ENCODE measurements at places on chromosomes 4 and X.

DNA sequence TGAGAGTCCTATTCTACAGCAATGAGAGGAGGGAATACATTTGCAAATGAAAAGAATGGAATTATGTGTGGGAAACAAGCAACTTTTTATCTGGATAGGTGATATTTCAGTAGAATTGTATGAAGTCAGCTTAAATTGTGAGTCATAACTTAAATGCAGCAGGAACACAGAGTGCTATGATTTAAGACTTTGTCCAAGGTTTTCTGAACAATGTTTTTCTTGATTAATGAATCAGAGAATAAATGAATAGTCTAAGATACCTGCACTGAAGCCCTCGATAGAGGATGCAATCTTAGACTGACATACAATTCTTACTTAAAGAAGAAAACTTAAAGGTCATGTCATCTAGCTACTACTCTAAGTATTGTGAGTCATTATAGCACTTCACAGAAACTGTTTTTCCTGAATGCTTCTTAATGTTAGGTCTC is 8.0 kb downstream of the ARHGEF38 start:
- no peak for DNase-seq

GRCh38 chrX:46573892-46574773 is 568 bp downstream of the CHST7 start:
- DNase-seq, result peak; percentile 62

- peak; percentile 37 for DNase-seq
Measured at GRCh38 chr4:37452952-37453280, 208.4 kb downstream of the NWD2 start.

DNA sequence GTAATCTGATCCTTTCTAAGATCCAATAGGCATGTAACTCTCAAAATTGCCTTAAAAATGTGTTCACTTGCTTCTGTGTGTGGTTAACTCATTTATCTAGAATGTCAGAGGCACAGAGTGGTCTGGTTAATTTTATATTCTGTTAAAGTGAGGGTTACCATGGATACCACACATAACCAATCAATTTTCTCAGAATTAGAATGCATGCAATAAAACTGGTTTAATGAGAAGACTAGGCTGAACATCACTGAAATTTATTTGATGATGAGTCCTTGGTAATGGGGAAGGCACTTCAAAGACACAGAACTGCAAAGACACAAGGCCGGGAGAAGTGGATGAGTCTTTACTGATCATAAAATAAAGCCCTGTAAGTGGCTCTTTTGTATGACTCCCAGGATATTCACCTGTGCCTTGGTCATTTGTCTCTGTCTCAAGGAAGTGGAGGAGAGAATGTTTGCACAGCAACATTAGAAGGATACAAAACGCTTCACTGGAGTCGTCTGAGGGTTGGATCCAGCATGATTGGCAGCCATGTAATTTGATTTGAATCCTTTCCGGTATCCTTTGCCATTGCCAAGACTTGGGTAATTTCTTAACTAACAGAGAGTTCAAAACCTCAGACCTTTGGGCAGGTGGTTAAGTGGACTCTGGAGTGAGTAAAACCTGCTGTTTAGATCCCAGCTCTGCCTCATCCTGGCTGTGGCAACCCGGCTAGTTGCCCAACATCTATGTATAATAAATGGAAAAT is 94.0 kb upstream of the RBPJ start:
- DNase-seq, result no peak

- no peak for DNase-seq
Measured at GRCh38 chr4:48190839-48191238, 56.8 kb upstream of the TXK start.

DNA sequence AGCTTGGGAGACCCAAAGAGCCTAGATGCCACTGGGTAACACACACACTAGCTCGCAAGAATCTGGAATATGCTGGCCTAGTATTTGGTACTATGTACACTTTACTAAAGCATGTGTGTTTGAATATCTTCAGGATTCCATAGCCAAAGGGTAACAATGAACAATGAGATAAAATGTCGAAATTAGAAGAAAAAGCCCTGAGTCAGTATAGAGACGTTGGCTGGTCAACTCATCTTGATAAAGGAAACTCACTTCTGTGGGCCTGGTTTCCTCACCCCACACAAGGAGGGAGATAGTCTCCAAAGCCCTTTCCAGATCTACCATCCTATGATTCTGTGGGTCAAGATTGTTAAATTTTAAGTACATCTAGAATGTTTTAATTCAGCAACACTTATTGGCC is 6.9 kb downstream of the ZDHHC9 start:
- no peak for DNase-seq

GRCh38 chrX:34487364-34487763 is 169.7 kb downstream of the TMEM47 start:
- DNase-seq, result no peak

DNA sequence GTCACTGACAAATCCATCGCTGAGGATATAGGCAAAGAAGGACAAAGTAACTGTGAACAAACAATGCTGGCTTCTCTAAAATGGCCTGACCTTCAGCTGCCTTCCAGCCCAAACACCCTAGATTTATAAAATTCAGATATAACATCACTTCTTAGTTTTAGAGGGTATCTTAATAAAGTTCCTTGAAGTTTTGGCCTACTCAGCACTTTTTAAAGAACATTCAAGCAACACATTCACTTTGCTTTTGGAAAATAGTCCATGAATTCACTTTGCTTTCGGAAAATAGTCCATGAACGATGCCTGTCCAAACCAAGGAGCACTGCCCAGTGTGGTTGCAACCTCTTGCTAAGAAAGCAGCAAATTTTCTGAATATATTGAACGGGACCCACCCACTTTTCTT is 55.0 kb upstream of the TFDP3 start:
- no peak for DNase-seq

DNA sequence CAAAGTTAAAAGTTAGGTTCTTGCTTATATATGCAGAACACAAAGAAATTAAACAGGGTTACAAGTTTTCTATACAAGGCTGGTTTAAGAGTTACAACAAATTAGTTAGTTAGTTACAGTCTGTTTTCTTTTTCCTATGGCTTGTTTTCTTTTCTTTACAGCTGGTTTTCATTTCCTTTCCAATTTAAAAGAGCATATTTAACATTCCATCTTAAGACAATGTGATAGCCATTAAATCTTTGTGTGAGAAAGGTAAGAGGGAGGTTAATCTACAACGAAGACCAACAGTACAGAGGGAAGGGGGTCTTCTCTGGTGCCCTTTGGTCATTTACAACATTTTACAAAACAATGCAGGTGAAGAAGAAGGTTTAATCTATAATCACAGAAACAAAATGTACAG is 290.6 kb downstream of the ZNF674 start:
- no peak for DNase-seq

- no peak for DNase-seq
Measured at GRCh38 chrX:138487866-138488265, 223.7 kb downstream of the FGF13 start.

- no peak for DNase-seq
Measured at GRCh38 chr4:25096981-25097443, 63.2 kb downstream of the SEPSECS start.

GRCh38 chr4:177047851-177048174 is 255.1 kb upstream of the VEGFC start:
- no peak for DNase-seq

DNA sequence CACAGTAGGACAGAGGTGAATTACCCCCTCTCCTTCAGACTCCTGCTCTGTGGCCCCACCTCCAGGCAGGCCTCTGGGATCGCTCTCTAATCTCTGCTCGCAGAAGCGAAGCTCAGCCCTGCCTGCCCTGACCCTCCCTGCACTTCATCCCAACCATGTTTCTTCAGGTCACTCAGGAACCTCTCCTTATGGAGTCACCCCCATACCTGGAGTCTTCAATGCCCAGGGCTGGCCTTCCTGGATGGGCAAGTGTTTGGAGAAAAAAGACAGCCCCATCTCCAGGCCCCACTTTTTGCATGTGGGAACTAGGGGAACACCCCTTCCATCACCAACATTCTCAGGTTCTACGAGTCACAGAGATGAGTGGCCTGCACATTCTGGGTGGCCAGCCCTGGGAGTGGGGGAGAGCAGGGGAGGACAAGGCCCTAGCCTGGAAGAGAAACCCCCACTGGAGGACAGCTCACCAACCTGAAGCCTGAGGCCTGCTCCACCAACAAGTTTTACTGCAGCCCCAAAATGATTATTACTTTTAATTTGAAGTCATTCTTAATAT is 90.8 kb downstream of the PPP2R2C start:
- no peak for DNase-seq

DNA sequence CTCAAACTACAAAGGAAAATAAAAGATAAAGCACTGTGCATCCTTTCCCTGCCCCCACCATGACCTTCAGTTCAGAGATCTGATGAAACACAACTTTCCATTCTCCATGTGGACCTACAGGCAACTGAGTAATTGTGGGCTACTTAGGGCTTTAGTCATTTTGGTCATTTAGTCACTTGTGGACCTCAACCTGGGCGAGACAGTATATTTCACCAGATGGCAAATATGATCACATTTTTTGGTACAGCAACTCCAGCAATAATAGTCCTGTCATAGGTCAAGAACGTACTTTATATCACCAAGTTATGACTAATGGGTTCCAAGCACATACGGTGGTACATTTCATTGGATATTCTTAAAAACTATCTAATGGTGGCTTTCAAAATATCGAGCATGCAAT is 141.2 kb downstream of the PDGFC start:
- no peak for DNase-seq

DNA sequence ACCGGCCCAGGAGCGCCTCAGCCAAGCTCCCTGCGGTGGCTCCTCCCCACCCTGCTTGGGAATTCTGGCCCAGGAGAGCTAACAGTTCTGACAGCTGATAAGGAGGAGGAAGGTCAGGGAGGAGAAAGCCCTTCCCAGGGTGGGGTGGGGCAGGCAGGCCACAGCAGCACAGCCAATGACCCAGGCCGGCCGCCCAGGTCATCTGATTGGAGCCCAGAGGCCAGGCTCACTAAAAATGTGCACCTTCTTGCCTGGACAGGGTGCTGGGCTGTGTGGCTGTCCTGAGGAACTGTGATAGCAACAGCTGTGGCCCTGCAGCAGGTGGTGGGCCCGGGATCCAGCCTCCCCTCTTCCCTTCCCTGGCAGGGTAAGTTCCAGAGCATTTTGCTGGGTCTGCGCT is 17.2 kb upstream of the SH3TC1 start:
- DNase-seq, result no peak

- DNase-seq, result no peak
Measured at GRCh38 chr4:184335520-184335919, 117.8 kb upstream of the ENPP6 start.

- no peak for DNase-seq
Measured at GRCh38 chr4:173046818-173047217, 121.8 kb upstream of the GALNT7 start.

DNA sequence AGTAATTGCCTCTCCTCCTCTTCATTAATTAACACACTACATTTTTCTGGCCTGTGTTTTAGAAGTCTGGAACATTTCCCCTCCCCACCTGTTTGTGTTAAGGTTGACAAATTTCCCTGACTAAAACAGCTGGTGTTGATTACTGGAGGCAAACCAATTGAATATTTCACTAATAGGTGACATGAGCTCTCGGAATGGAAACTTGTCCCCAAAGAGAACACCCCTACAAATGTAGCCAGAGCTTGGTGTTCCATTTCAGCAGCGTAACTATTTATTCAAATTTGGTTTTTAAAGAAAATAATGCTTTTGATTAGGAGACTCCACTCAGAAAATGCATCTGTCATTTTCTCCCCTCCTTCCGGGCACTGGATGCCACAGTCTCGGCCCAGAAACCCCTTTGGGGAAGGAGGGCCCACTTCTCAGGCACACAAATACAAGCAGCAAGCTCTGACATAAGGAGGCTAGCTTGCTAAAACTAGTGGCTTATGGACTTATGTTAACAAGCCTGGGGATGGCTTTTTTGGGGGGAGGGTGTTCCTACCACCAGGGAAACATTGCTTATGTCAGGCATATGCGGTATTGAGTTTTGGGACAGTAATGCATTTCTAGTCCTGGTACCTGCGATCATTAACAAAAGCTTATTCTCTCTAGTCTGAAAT is 2.2 kb downstream of the RNF150 start:
- no peak for DNase-seq

DNA sequence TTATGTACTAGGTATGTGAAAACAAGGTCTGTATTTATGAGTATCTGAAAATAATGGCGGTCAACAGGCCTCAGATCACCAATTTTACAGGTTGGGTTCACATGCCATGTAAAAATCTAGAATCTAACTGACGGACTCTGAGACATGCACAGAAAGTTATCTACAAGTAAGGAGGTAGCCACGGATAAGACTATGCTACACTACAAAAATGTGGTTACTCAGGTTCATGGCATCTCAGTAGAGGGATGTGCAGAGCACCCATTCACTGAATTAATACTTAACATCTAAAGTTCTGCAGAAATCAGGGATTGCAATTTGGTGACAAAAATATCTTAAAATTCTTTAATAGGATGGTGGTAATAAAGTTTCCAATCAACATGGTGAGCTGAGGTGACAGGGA is 155.9 kb downstream of the APBB2 start:
- no peak for DNase-seq

- no peak for DNase-seq
Measured at GRCh38 chrX:136896121-136896914, 15.8 kb upstream of the RBMX start.

DNA sequence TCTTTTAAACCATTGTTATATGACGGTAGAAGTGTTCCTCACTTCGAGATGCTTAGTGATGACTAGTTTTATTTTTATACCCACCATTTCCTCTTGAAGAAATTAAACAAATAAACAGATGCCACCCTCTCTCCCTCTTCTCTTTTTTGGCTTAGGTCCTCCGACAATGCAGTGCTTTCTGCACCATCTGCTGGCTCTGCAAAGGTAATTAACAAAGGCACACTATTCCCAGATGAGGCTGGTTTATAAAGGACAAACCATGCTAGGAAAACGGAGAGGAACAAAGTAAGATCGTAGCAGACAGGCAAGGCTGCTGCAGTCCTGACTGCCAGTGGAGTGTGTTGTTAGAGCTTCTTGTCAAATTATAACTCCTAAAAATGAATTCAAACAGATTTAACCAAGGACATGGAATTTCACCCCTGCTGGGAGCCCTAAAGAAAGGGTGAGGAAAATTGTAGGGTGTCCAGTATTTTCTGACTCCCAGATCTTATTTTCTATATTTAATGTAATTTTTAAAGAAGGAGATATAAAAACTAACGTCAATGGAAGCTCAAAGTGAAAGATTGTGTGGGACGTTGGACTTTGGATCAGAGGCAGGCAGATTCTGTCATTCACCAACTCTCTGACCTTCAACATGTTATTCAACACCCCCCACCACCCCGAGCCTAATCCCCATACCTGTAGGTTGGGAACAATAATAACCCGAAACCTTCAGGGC is 142.1 kb downstream of the CPEB2 start:
- DNase-seq, result no peak

DNA sequence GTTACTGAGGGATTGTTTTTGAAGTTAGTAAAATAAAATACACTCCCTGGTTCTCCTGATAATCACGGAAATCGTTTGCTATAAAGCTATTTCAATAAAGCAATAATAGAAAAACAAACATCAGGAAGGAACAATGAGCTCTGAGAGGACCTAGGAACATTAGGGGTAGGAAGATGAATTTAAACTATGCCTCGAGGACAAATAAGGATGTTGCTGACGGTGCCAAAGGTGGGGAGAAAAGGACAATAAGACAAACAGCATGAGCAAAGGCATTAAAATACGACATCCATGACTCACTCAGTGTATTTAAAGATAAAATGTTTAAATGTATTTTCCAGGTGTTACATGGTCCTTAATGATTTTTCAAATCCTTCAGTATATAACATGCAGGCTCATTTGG is 110.3 kb downstream of the MTNR1A start:
- DNase-seq, result no peak

- DNase-seq, result no peak
Measured at GRCh38 chr4:69497886-69498395, 2.2 kb upstream of the UGT2B4 start.

Data from stimulated activated CD4-positive, alpha-beta T cell treated with anti-CD3 and anti-CD28 coated beads, Interleukin-4, amount 100 ng/mL, for 24 hours (primary cell).